ENCODE measurements at places on chromosomes 12 and 14. TPM values are rescaled to one million over a fixed set of nuclear protein-coding genes. Genes with fewer than 3 reads are reported as not detected.

Gene EML5
- polyA plus RNA-seq: 2.3 TPM

Gene TMTC1
- 25.4 TPM for polyA plus RNA-seq

Gene SLC17A8
- 1.1 TPM for polyA plus RNA-seq

Gene NIN
- 35.4 TPM for polyA plus RNA-seq

Gene KRT3
- polyA plus RNA-seq: not detected

Gene KLHDC2
- 182 TPM for polyA plus RNA-seq

Gene MAP1LC3B2
- 10.8 TPM for polyA plus RNA-seq

Gene RIPK3
- 4.5 TPM for polyA plus RNA-seq

Gene KRT86
- not detected for polyA plus RNA-seq

Gene SCAF11
- polyA plus RNA-seq: 131 TPM

Gene C12orf76
- polyA plus RNA-seq: 29.8 TPM

Gene PTPN11
- 84.7 TPM for polyA plus RNA-seq

Gene RARG
- polyA plus RNA-seq: 31.4 TPM

Gene ACRBP
- 6.8 TPM for polyA plus RNA-seq

Gene DHRS4
- 63.2 TPM for polyA plus RNA-seq

Gene EPYC
- not detected for polyA plus RNA-seq

Gene PRIMA1
- 1.1 TPM for polyA plus RNA-seq

Gene ZNF384
- 87.2 TPM for polyA plus RNA-seq

Gene AKAP5
- polyA plus RNA-seq: 8.1 TPM

Data from renal cortex interstitium (tissue), 15 donors.